ENCODE measurements at places on chromosomes 4 and X.

DNA sequence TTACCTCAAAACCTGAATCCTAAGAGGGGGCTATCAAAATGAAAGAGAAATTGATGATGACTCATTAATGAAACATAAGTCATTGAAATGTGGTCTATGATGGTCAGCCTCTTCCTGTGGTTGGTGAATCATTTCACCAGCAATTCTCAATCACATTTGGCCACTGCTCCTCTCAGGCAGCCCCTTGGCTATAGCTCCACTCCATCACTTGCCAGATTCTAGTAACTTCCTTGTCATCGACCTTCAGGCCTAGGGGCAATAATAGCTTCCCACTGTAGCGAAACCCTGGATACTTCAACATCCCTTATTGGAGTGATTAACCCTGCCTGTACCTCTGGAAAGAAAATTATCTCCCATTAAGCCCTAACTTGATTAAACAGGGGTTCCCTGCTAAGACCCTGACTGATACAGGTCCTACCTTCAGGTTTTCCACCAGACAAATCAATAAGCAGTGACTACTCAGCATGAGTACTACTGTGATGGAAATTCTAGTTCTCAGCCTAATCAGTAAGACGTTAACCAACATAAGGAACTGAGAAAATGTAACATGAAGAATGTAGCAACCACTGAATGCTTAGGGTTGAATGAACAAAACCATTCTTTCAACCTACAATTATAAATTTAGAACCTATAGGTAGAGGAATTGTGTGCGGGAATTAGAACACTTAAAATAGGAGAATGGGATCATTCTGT lies 30.4 kb downstream of the ADH7 start:
- no peak for DNase-seq

- no peak for DNase-seq
Observed at GRCh38 chr4:8292478-8293107, 23.0 kb downstream of the HTRA3 start.

DNA sequence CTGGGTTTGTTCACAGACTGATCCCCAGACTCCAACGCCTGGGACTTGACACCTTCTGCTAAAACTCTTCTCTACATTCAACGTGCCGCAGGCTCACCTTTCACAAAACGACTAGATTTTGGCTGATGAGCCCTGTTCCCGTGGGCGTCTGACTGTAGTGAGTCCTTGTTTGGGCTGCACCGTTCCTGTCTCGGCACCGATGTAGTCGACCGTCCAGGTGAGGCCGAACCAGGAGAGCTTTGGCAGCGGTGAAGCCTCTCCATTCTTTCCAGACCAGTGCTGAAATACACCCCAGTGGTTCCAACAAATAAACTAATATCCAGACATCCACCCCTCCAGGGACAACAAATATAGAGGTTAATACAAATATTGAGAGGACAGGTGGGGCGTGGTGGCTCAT lies 45.0 kb upstream of the TLR3 start:
- DNase-seq: no peak

DNA sequence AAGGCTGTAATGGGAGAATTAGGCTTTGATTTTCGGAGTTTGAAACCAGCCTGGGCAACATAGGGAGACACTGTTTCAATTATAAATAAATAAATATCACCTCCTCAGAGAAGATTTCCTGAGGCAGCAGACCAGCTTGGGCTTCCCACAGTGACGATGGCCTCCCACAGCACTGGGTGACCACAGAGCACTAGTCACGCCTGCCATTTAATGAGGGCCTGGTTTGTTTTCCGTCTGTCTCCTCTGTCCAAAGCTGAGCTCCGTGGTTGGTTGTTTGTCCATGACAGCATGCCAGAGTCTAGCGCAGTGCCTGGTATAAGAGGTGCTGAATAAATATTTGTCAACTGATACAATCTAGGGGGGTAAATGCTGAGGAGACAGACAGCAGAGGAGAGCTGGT lies 10.4 kb upstream of the PDGFRA start:
- no peak for DNase-seq

- no peak for DNase-seq
Observed at GRCh38 chrX:140034916-140035315, 69.6 kb upstream of the CXorf66 start.

- peak; percentile 14 for DNase-seq
Observed at GRCh38 chr4:109690690-109691410, 12.4 kb downstream of the CASP6 start.

- DNase-seq: no peak
Observed at GRCh38 chr4:40536032-40536431, 93.6 kb downstream of the RBM47 start.

DNA sequence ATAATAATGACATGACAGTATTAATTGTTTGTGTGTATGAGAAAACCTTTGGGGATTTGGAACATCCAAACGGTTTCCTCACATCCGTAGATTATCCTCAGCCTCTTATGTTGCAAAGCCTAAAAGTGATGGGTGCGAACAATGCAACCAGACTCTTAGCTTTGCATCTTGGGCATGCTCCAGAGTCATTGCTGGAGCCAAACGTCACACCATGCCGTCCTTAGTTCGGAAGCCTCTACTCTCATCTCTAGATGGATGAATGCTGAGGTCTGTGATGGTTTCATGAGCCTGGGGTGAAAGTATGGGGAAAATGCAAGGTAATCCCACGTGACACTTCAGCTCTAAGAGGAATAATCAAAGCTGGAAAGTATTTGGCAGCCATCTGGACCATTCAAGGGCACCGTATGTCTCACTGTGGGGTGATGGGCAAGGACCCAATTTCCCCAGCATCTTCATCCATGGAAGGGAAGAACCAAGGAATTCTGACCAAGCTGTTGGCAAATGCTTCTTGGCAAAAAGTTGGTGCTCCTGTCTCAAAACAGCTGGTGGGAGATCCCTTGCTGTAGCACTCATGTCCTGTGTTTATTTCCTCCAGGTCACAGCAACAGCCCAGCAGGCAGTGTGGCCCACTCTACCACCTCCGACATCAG lies 6.3 kb upstream of the RTL5 start:
- no peak for DNase-seq

- no peak for DNase-seq
Observed at GRCh38 chrX:7269991-7270390, 122.0 kb upstream of the PUDP start.

DNA sequence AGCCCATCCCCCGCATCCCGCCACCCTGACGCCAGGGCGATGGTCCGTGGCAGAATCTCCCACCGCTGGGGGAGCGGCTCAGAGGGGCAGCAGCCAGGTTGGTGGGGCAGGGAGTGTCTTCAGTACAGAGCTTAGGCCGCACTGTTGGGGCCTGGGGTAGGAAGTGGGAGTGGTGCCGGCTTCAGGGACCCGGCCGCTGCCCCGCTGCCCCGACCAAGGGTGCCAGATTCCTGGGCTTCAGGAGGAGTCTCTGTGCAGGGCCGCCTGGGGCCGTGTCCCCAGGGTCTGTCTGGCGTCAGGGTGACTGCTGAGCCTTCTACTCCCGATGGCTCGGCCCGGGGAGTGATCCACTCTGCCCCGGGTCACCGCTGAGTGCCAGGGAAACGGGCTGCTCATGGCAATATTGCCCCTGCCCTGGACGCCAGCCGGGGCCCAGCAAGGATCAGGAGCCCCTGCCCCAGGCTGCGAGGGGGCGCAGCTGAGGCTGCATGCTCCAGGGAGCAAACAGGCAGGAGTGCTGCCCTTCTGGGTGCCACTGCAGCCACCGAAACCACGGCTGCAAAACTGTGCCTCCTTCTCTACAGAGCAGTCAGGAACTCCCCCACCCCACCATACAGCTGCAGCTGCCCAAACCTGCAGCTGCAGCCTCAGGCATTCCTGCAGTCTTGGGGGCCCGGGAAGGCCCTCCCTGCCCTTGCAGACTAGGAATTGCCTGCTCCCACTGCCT lies 1206.1 kb downstream of the ARAP2 start:
- no peak for DNase-seq

DNA sequence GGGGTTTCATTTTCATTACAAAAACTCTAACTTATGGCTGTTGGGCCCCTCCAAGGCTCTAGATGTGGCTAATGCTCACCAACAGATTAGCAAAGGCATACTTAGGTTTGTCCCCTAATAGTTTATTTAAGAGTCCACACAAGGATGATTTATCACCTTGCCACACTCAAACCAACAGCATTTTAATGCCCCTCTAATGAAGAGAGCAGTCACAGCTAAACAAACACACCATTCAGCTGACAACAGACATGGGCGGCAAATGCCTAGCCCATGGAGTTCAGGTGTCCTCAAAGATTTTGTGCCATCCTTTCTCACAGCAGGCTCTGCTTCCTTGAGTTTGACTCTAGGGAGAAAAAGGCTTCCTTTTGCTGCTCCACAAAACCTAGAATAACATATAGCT lies 61.8 kb upstream of the CITED1 start:
- no peak for DNase-seq

GRCh38 chrX:105723966-105724735 lies 98.2 kb upstream of the NRK start:
- DNase-seq: no peak

DNA sequence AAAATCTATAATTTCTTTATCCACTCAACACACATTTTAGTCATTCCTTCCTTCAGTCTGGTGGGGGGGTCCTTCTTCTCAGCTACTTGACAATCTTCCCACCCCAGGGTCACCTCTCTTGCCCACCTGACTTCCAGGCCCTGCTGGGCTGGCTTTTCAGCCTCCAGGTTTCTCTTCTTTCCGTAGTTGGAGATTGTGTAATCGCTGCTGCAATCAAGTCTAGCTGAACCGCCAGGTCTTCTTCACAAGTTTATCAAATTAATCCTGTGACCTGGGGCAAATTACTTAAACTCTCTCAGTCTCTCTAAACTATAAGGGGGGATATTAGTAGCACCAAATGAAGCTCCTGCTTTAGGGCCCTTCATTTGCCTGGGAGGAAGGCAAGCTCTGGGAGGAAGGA lies 102.9 kb upstream of the TNIP3 start:
- no peak for DNase-seq

- DNase-seq: no peak
Observed at GRCh38 chrX:20529711-20530110, 263.0 kb upstream of the RPS6KA3 start.

- DNase-seq: no peak
Observed at GRCh38 chr4:152257601-152258066, 278.3 kb downstream of the FBXW7 start.

- DNase-seq: no peak
Observed at GRCh38 chr4:120773641-120774040, 148.9 kb downstream of the PRDM5 start.

DNA sequence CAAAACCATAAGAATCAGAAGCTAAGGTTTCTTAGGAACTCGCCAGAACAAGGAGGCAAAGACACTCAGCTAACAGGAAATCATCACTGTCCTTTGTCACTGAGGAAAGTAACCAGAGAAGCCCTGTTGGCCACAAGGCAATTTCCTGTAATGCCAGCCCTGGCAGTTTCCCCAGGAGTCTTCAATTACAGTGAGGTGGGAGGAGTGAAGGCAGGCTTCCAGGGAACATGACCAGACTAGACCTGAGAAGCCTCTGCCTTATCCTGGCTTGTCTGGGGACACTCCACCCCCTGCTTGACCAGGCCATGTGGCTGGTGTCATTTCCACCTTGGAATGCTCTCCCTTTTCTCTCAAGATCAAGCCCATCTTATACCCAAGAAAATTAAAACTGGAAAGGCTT lies 125.3 kb downstream of the COL4A6 start:
- DNase-seq: no peak

GRCh38 chr4:143183513-143184216 lies 1.1 kb upstream of the USP38 start:
- no peak for DNase-seq

GRCh38 chr4:24674279-24674678 lies 89.9 kb upstream of the DHX15 start:
- no peak for DNase-seq

DNA sequence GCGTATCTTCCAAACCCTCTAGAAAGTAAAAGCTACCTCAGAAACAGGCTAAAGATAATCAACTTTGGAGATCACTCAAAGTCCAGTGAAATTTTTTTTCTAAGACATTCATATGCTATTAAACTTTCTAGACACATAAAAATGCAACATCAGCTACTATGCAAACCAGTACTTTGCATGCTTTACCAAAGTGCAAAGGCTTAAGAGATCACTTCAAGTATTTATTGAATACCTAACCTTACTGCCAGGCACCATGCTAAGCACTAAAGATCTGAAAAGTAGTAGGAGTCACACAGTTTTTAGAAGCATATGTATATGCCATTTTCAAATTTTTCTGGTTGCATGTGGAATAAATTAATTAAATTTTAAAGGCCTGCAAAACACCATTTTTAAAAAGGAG lies 115.8 kb downstream of the THOC2 start:
- DNase-seq: no peak

DNA sequence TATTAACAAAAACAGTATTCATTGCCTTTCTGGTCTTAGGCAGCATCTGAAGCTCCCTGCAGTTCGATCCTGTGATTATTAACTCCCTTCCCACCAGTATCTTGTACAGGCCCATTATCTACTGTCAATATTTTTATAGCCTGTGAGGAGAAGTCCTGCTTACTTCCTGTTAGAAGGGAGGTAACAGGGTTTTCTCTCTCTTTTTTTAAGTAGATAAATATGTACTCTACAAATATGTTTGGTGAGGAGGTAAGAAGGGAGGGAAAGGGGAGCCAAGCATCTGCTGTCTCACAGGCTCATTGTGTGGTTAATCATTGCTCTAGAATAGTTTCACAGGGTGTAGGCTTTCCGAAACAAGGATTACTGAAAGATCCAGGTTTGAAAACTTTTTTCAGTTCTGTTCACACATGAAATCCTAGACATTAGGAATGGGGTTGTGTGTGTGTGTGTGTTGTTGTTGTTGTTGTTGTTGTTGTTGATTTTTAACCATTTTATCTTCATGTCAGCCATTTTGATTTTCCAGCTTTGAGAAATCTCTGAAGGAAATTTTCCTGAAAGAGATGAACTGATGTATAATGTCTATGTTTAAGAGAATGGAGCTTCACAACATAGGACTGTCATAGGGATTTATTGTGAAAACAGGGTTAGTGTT lies 14.2 kb downstream of the ATOH1 start:
- no peak for DNase-seq

DNA sequence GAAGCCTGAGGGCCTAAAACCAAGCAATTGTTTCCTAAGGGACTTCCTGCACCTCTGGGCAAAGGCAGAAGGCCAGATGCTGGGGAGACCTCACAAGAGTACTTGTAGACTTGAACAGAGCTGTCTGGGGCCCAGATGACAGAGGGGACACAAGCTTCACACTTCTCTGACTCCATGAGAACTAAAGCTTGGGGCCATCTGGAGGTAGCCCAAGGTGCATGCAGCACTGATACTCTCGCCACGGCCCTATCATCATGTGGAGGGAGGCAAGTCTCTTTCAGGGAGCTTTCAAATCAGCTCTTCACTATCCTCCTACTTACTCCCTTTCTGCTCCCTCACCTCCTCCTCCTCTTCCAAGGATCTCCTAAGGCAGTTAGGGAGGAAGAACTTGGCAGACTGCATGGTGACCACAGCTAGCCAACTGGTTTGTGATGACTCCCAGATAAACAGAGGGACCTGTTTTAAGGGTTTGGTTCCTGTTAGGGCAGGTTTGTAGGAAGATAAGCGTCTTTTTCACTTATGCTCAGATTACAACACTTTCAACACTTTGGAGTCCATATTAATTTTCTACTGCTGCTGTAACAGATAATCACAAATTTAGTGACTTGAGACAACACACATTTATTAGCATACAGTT lies 23.8 kb downstream of the MSL3 start:
- DNase-seq: no peak

- DNase-seq: no peak
Observed at GRCh38 chr4:128603081-128603480, 206.4 kb upstream of the JADE1 start.

- DNase-seq: no peak
Observed at GRCh38 chr4:94649381-94650133, 108.2 kb upstream of the BMPR1B start.

- no peak for DNase-seq
Observed at GRCh38 chr4:87399148-87399547, 8.2 kb upstream of the HSD17B11 start.
